ENCODE measurements at places on chromosomes 4 and X.
A peak's percentile ranks its signal among the peaks of the same experiment; 100 is the strongest.

GRCh38 chrX:46584736-46585135 lies 11.2 kb downstream of the CHST7 start:
- no peaks in the 10 kb centered on the region for H3K27me3 ChIP-seq
- H3K36me3 ChIP-seq: no peaks in the 10 kb centered on the region
- no peaks in the 10 kb centered on the region for H3K4me1 ChIP-seq
- DNase-seq: no peak
- H3K4me3 ChIP-seq: no peak overlapping the region
- no peak overlapping the region for H3K27ac ChIP-seq

GRCh38 chrX:13693341-13693961 lies 4.5 kb downstream of the RAB9A start:
- H3K27me3 ChIP-seq: no peaks in the 10 kb centered on the region
- H3K36me3 ChIP-seq: no peaks in the 10 kb centered on the region
- no peak overlapping the region for H3K27ac ChIP-seq
- no peak overlapping the region for H3K4me3 ChIP-seq

DNA sequence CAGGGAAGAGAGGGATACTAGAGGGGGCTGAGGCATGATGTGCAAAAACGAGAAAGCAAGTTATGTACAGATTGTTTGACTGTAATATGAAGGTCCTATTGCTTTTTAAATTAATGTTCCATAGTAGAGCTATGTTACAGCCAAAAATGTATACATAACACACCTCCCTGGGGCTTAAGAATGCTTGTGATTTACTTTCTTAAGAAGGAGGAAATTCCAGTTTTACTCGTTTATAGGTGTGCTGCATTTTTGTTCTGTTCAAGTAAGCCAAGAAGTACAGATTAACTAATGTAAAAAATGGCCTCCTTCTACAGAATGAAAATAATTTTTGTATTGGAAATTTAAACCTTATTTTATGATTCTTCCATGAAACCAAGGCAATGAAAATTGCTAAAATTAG lies 614.4 kb upstream of the NR3C2 start:
- no peaks in the 10 kb centered on the region for H3K36me3 ChIP-seq
- H3K27ac ChIP-seq: no peak overlapping the region
- no peaks in the 10 kb centered on the region for H3K4me1 ChIP-seq
- no peaks in the 10 kb centered on the region for H3K27me3 ChIP-seq

DNA sequence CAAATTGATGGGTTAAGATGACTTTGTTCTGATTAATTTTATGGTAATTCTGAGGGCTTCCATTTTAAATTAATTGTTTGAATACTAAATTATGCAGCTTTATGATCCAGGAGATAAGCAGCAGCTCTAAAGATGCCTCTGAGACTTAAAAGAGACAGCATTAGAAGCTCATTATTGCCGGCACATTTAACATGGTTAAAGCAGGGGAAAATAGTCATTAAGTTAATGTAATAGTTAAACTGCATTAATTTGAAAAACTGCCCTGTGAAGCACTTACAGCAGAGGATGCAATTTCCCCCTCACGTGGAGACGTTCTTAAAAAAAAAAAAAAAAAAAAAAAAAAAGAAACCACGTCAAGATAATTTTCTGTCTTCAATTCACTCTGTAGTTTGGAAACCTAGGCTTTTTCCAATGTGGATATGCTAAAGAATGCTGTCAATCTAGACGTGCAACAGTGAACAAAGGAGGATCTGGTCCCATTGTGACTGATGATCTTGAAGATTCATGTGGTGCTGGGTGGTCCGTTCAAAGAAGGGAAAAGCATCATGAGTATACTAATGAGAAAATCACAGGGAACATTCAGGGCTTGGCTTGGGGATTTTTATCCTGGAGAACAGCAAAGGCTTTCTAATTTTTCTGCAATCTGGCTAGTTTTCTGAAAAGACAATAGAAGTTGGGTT lies 440.6 kb upstream of the HS3ST1 start:
- no peaks in the 10 kb centered on the region for H3K36me3 ChIP-seq
- H3K4me1 ChIP-seq: no peaks in the 10 kb centered on the region
- no peak overlapping the region for H3K27ac ChIP-seq
- no peak overlapping the region for H3K4me3 ChIP-seq
- no peaks in the 10 kb centered on the region for H3K27me3 ChIP-seq
- no peak for DNase-seq

GRCh38 chr4:1345903-1346780 lies 866 bp upstream of the UVSSA start:
- no peaks in the 10 kb centered on the region for H3K36me3 ChIP-seq
- H3K27me3 ChIP-seq: no peaks in the 10 kb centered on the region
- H3K27ac ChIP-seq: peak overlapping the region; percentile 100

GRCh38 chr4:94578195-94578594 lies 126.5 kb downstream of the PDLIM5 start:
- no peak overlapping the region for H3K4me3 ChIP-seq
- H3K27ac ChIP-seq: no peak overlapping the region
- no peaks in the 10 kb centered on the region for H3K4me1 ChIP-seq
- no peak for DNase-seq
- peaks cover 10% of the 10 kb centered on the region for H3K36me3 ChIP-seq

GRCh38 chr4:24924309-24924781 lies 11.5 kb upstream of the CCDC149 start:
- no peak for DNase-seq
- H3K4me3 ChIP-seq: no peak overlapping the region
- no peaks in the 10 kb centered on the region for H3K4me1 ChIP-seq
- no peak overlapping the region for H3K27ac ChIP-seq

Measured in Peyer's patch (tissue), 4 donors.